HS-5 (cell line): ENCODE measurements at places on chromosomes 7 and 10.

DNA sequence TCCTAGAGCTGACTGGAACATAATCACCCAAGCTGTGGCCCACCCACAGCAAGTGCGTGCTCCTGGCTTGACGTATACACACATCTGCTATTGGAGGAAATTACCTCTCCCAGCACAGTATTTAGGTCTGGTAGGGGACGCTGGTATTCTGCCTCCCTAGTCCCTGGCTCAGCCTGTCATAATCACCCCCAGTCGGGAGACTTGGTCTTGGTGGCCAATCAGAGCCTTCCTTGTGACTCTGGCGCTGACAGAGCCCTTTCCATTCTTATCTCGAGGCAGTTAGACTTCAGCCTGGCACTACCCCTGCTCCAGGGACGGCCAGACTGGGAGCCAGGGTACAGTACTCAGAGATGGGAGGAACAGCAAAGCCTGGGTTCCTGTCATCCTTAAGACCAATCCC lies 14.3 kb upstream of the PRKAG2 start:
- no peak for DNase-seq

GRCh38 chr7:129212596-129212995 lies 12.2 kb upstream of the AHCYL2 start:
- DNase-seq = no peak

DNA sequence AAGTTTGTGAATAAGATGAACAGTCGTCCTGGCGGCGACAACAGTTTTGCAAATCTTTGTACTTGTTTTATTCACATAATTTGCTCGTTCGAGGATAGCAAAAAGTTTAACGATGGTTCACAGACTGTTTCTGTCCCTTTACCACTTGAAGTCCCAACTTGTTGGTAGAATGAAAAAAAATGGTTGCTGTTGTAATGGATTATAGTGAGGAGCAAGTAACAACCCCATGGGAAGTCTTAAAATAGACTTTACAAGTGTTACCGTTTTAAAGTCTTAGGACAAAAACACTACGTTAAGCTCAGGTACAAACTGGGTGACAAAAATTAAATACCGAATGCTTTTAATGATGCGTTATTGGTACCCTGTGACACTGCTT lies 589 bp downstream of the LSM8 start:
- no peak for DNase-seq

DNA sequence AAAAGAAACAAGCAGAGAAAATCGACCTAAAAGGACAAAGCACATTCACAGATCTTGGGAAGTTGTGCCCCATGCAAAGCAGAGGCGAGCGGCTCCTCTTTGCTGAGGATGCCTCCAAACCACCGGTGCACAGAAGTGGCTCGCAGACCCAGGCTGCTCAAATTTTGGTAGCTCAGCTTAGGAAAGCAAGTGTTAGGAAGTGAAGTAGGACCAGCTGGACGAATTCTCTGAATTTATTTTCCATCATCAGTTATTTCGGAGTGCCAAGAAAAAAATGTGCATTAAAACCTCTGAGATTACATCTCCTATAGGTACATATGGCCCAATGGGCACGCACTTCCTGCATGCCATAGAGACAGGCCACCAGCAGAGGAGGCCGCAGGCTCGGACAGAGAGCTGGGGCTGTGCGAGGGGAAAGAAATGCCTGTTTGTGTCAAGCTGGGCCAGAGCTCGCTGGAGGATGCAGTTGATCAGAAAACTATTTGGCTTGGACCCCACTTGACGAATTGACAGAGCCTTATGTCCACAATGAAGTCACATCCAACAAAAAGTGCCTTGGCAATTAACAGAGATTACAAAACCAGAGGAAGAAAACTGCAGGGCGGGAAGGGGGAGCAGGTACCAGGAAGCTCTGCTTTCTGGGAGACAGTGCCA lies 122.3 kb upstream of the LYZL2 start:
- peak; percentile 15 for DNase-seq

DNA sequence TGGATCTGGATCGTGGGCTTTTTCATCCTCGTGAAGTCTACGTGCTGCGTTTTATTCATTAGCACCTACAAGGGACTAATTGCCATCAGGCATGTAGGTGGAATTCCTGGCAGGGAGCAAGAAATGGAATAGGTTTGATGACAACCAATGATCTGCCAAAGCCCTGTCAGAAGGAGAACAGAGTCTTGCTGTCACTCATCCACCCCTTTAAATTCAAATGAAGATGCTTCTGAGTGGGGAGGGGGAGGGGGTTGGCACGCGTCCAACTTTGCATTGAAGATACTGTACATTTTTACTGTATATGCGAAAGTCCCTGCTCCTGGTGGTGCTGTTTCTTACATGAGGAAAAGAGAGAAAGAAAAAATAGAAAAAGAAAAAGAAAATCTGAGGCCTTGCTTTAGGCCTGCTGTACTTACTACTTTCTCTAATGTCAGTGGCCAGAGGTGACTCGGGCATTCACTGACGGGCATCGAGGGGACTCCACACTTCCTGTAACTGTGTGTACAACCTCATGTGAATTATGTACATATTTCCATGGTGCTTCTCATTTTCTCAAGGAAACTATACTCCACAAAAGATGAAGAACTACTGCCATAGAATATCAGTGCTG lies 569.1 kb downstream of the INHBA start:
- DNase-seq = no peak

DNA sequence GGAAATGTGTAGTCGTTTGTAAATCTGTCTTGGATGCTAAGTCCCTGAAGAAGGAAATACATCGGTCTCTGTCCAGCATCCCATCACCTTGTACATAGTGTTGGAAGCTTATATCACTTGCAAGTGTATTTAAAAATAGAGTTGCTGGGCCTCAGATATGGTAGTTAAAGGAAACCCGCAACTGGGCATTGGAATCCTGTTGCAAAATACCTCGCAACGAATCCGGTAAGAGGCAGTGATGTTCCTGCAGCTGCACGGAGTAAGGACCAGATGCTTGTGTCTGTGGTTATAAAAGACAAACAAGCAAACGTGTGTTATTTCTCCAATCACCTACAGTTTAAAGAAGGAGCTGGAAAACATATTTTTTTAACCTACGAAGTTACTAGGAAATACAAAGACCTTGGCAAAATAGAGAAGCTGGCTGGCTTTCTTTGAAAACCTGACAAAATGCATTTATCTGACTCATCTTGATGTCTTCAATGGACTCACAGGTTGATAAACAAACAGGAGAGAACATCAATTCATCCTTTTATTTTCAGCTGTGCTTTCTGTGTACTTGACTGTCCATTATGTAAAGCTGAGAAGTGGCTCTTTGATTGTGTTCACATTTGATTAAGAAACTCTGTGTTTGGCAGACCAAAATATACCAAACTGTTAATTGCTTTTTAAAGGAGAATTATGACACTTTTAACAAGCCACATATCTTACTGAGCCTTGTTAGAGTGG lies 326.4 kb downstream of the SFMBT2 start:
- no peak for DNase-seq

DNA sequence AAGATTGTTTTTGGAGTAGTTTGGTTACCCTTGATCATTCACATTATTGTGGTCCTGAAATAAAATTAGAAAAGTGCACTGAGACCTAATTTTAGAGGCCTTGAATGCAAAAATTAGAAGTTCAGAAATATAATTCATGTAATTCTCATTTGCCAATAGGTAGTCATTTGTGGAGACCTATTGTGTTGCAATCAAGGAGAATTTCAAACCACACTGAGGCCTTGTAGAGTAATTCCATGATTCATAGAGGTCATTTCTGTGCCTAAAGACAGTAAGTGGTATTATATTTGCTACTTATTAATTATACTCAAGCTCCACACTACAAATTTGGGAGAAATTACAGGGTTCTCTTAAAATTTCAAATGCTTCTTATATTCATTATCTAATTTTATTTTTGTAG lies 946.8 kb upstream of the POT1 start:
- peak; percentile 20 for DNase-seq

- DNase-seq = no peak
These were observed 165.3 kb downstream of the PLXNA4 start for GRCh38 chr7:132410861-132411541.

GRCh38 chr10:5297466-5297865 lies 67.3 kb upstream of the UCN3 start:
- DNase-seq = no peak

DNA sequence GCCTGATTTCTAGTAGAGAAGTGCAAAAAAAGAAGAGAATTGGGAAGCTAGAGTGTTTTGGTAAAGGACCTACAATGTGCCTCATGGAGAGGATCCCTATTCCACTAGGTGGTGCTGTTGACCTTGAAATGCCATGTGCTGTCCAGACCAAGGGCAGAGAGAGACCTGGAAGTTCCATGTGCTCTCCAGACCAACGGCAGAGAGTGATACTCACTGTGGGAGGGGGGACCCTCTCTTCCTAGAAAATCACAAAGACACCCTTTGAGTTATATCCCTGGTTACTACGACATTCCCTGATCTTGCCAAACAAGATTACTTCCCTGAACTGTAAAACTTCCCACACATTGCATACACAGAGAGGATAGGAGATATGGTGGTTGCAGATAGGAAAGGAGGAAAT lies 212.7 kb upstream of the ZNF804B start:
- peak; percentile 18 for DNase-seq

DNA sequence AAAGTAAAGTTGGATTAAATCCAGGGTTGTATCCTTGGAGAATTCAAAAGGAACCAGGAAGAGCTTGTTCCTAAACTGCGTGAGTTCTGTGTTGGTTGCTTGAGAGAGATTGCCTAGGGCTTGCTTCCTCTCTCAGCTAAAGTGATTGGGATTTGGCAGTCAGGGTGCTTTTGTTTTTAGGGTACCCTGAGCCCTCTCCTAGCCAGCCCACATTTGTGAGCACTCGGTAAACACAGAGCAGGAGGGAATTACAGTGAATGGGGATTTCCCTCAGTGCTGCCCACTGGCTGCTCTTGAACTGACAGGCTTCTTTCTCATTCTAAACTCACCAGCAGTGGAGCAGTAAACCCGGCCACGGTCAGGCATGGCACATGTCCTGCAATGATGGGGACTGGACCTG lies 146.9 kb downstream of the TPST1 start:
- no peak for DNase-seq

DNA sequence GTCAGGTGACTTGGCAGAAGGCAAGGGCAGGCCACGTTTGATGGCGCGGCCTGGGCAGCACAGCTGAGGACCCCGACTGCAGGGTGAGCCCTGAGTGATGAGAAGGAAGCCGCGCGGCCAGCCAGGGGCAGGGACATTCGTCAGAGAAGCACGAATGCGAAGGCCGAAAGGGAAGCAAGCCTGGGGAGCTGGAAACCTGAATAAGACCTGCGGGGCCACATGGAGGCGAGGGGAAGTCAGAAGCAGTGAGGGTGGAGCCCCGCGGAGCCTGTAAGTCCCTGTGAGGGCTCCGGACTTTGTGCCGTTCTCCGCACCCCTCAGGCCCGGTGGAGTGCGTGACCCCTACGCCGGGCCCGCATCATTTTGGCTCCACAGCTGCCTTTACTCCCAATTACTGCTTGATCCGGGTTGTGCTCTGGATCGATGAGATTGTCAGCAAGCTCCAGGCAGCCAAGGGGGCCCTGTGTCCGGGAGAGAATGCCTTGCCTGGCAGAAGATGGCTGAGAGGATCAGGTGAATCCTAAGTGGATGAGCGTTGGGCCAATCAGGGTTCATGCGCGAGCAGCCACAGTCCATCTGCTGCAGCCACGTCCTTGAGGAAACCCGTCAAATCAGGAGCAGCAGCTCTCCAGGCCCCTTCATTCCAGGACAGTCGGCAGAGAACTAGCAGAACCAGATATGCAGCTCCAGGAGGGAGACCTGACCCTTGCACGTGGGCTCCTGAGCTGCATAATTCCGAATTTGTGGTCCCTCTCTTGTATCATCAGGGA lies 293.3 kb upstream of the SHH start:
- DNase-seq = no peak

DNA sequence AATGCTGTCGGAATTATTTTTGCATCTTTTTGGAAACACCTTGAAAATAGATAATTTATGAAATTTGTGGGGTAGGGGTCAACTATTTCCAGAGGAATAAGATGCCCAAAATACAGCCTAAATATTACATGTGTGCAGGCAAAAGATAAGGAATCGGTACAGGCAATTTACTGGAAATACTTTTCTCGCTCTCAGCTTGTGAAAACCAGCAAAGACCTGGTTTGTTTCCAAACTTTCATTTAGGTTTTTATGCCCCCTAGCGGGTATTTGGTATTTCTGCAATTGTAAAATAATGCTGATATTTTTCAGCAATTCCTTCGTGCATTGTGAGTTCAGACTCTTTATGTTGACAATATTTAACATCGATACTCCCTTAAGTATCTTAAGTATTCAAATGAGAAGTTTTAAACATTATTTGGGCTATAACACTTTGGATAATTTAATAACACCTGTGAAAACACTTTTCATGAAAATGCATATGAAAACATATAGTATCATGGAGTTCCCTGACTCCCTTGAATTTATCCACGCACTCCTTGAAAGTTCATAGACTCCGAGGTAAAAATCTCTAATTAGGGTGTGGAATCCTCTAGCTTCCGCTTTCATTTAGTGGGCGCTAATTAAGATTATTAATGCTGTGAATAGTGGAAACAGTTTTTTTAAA lies 132.4 kb downstream of the TSPAN12 start:
- DNase-seq = no peak

DNA sequence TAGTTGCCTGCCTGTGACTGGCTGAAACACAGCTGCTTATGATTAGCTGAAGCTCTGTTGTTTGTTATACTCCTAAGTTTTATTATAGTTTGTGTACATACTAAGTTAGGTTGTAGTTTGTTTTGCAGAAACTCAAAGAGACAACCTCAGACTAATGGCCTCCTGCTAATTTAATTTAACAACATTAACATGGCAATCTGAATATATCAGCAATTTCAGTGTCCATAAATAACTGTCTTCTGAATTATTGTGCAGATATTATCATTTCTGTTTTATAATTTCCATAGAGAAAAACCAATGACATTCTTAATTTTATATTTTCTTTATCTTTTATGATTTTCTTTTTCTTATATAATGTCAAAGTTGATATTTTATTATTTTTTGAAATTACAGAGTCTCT lies 298.1 kb upstream of the PLXDC2 start:
- DNase-seq = no peak

DNA sequence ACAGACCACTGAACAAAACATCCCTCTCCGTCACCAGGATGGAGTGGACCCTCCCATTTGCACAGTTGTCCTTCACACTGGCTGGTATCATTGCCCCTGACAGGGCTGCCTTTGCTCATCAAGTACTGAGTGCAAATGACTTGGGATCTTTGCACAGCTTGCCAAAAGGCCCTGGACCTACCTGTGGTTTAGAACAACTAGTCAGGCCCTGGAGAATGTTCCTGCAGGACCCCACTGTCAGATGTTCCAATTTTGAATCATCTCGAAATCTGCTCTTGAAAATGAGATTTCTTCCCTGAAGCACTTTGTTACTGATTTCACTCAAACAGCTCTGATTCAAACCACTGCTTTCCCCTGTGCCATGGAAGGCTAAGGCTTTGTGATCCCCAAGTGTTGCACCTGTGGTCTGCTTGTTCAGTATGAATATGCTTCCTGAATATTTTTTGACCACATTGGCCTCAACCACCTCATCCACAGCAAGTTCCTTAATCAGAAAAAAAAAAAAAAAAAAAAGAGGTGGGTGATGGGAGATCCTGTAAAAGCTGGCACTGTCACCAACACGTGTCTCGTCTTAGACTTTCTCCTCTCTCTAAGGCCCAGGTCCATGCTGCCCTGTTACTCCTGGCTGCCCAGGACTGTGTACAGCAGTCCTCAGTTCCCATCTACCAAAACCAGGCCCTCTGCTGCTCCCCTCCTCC lies 2.7 kb upstream of the AOAH start:
- no peak for DNase-seq

GRCh38 chr10:119245272-119245671 lies 37.9 kb downstream of the GRK5 start:
- DNase-seq = no peak

GRCh38 chr7:80984619-80985018 lies 65.8 kb upstream of the SEMA3C start:
- DNase-seq = no peak

GRCh38 chr10:49128854-49129253 lies 5.0 kb downstream of the FAM170B start:
- no peak for DNase-seq
